Kidney tubule cell (primary cell): ENCODE measurements at places on chromosomes 1 and 21.

DNA sequence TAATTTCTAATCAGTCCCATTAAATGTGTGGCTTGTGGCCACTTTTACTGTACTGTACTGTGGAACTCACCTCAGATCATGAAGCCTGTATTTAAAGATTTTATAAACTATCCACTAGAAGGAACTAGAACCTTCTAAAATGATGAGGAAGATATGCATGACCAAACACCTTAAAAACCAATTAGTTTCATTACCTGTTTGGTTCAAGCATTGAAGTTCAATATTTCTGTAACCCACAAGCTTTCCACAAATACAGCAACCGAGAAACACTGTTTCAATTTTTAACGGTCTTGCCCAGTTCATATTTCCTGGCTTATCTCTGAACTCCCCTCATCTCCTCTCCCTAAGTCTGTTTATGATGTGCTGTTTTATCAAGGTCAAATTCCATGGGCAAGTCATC is 264.3 kb upstream of the PLD5 start:
- no peak for DNase-seq

GRCh38 chr1:27399251-27400025 is 7.0 kb downstream of the GPR3 start:
- no peak for DNase-seq

DNA sequence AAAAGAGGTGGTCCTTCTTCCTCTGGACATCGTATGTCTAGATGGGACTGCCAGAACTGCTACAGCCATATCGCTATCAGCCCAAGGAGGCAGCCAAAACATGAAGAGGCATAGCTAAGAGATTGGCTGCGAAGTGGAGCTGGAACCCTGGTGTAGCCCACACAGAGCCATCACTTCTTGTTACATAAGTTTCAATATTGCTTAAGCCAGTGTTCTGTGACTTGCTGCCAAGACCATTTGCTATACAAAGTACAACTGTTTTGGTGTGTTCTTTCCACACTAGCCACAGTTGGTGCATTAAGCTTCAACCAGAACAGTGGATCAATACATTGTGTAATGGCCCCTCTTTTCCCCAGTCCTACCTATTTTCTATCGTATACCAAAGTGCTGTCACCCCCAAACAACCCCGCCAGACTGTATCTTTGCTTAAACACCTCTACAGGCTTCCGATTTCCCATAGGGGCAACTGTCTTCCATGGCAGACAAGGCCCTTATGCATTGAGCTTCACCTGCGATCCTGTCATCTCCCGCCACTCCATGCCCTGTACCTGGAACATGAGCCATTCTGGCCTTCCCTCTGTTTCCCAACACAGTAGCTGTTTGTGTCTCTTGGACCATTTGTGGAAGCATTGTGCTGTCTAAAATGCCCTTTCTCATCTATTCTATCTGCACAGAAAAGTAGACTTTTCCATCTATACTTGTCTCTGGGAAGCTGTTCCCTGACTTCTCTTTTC is 241.8 kb downstream of the TTLL7 start:
- no peak for DNase-seq

DNA sequence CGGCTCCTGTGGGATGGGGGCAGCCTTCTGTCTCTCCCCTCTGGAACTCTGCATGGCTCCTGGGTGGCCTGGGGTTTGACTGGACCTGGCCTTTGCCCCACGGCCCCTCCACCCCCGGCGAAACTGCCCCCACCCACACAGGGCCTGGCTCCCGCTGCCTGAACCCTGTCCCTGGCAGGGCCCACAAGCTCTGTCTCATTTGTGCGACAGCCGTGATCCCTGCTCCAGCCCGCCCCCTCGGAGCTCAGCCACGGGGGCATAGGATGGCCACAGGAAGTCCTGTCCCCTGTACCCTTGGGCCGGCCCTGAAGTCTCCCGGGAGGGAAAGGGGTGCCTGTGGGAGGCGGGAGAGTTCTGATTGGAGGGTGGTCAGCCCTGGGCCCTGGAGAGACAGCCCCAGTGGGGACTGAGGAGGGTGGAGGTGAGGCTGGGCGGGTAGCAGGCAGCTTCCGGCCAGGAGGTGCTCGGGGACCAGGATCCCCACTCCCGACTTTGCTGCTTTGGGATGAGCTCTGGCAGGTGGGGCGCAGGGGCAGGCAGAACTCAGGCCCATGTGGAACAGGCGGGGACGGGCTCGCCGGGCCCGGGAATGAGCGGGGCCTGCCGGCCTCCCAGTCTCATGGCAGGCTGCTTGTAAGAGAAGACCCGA is 45.1 kb downstream of the SLX9 start:
- no peak for DNase-seq

- no peak for DNase-seq
Observed at GRCh38 chr1:202159534-202160371, 649 bp downstream of the PTPN7 start.

DNA sequence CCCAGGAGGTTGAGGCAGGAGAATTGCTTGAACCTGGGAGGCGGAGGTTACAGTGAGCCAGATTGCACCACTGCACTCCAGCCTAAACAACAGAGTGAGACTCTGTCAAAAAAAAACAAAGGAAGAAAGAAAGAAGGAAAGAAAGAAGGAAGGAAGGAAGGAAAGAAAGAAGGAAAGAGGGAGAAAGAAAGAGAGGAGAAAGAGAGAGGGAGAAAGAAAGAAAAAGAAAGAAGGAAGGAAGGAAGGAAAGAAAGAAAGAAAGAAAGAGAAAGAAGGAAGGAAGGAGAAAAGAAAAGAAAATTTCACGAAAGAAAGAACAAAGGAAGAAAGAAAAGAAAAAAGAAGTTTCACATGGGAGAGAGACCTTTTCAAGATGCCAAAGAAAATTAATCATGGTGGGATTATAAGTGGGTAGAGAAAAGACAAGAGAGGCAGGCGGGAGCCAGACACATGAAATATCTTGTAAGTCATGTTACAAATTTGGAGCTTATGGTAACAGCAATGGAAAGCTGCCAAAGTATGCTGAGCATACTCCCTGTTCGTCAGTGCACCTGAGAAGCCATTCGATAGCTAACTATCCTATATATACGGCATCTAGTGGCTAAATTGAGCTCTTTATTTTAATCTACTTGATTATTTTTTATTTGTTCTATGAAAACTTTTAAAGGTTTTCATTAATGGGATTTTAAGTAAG is 41.3 kb upstream of the TNFSF4 start:
- no peak for DNase-seq

DNA sequence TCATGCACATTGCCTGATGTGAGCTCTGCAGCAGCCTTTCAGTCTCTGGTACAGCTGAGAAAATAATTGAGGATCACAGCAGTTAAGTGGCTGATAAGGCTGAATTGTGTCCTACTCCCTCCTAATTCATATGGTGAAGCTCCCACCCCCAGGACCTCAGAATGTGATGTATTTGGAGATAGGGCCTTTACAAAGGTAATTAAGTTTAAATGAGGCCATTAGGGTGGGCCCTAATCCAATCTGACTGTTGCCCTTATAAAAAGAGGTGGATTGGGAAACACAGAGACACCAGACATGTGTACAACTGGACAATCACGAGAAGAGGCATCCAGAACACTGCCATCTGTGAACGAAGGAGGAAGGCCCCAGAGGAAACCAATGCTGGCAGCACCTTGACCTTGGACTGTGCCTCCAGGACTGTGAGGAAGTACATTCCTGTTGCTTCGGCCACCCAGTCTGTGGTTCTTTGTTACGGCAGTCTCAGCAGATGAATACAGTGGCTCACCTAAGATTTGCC is 148.1 kb downstream of the TRABD2B start:
- peak; percentile 6 for DNase-seq

DNA sequence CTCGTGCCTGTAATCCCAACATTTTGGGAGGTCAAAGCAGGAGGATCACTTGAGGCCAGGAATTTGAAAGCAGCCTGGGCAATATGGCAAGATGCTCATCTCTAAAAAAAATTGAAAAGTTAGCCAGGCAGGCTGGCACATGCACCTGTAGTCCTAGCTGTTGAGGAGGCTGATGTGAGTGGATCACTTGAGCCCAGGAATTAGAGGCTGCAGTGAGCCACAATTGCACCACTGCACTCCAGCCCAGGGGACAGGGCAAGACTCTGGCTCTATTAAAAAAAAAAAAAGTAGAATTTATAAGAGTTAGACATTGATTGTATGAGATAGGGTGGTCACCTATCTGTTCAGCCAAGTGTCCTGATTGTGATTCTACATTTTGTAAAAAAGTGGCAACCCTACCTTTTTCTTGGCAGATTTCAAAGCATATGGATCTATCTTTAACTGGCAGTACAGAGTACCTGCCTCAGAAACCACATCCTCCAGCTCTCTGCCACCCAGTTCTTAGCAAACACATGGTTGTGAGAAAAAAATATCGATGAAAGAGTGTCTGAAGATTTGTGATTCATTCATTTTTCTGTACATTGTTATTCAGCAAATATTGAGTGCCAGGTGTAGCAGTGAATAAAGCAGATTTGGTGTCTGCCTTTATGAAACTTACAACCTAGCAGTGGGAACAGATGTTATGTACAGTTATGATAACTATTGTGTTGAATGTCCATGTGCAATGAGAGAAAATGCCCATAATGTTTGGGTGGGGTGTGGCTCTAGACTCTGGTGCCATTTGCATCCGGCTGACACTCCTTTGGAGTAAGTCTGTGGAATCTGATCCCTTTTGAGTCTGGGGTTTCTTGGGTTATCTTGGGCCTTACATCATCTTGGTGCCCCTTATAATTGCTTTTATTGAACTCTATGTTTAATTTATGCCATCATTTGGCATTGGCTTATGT is 82.5 kb downstream of the ST3GAL3 start:
- no peak for DNase-seq

- no peak for DNase-seq
Observed at GRCh38 chr1:61132176-61132638, 49.8 kb downstream of the NFIA start.

DNA sequence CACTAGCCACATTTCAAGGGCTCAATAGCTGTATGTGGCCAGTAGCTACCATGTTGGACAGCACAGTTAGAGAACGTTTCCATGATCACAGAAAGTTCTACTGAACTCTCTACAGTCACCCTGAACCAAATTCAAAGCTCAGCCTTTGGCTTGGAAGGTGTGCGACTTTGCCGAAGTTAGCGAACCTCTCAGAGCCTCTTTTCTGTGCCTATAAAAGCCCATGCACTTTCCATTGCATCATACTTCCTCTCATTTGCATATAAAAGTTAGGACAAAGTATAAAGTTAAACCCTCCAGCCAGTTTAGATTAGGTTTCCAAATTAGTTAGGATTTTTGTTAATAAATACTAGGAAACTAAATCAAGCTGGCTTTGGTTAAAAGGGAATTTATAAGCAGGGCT is 4.7 kb upstream of the SLC1A7 start:
- DNase-seq = no peak

DNA sequence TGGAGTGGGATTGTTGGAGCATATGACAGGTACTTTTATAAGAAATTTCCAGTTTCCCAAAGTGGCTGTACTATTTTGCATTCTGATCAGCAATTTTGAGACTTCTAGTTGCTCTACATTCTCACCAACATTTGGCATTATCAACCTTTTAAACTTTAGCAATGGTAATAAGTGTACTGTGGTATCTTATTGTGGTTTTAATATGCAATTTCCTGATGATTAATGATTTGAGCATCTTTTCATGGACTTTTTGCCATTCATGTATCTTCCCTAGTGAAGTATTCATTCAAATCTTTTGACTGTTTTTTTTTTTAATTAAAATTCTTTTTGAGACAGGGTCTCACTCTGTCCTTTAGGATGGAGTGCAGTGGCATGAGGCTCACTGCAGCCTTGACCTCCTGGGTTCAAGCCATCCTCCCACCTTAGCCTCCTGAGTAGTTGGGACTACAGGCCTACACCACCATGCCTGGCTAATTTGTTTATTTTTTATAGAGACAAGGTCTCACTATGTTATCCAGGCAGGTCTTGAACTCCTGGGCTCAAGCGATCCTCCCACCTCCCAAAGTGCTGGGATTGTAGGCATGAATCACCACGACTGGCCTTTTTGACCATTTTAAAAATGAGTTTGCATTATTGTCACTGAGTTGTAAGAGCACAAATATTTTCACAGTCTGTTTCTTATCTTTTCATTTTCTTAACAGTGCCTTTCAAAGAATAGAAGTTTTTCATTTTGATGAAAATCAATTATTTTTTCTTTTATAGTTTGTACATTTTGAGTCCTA is 7.8 kb upstream of the SLC6A9 start:
- DNase-seq = no peak

DNA sequence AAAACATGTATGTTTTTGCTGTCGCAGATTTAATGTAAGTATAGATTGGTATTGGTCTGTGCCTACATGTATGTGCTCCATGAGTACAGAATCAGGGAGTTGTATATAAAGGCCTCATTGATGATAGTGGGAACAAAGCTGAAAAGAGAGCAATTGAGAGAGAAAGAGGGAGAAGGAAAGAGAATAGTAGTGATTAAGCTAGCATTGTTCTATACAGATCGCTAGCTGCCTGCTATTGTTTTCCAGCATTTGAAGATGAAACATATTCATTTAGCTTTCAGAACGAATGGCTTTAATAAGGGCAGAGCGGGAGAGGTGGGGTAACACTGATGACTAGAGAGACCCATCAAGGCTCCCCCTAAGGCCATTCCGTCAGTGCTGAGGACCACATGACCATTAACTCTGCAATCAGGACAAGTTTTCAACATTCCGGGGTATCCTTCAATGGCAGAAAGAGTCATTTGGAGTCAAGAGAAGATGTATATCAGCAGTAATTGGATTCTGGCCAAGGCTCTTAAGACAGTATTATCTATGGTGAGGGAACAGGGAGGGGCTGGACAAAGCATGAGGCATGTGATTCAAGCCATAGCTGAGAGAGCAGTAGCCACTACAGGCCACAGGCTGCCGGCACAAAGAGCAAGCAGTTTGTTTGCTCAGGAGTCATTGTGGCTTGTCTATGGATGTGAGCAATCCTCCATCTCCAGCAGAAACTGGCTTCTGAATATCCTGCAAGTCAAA is 176.5 kb downstream of the PBX1 start:
- peak; percentile 84 for DNase-seq

DNA sequence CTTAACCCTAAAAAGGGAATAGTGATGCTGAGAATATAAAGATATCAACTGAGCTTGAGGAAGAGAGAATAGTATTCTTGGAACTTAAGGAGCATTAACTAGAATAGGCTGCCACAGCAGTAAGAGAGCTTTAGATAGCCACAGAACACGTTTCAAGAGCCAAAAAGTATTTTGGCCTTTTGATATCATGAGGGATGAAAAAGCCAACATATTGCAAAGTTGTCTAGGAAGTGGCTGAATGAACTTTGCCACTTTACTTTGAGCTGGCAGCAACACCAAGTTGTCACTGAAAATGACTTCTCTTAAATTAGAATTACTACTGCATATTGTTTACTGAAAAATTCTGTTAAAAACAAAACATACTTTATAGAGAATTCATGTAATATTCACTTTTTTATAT is 1476.2 kb downstream of the MRPL39 start:
- no peak for DNase-seq

DNA sequence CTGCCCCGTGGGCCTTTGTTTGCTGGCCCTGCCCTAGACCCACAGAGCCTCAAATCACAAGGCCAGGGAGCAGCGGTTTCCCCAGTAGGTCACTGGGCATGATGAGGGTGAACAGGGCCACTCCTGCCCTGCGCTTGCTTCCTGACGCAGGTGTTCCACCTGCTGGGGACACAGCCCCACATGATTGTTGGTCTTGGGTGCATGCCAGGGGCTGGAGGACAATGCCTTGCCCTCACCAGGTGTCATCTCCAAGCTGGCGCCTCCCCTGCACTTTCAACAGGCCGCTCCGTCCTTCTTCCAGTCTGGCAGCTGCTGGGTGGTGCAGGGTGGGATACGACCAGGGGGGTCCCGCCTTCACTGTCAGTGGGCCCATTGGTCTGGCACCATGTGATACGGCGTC is 24.3 kb downstream of the IL10RB start:
- DNase-seq = no peak

GRCh38 chr1:17927952-17928351 is 172.8 kb downstream of the ACTL8 start:
- no peak for DNase-seq

- DNase-seq = no peak
Observed at GRCh38 chr1:164622068-164622845, 63.3 kb downstream of the PBX1 start.
